Central memory CD4-positive, alpha-beta T cell (primary cell): ENCODE measurements at places on chromosomes 11 and 22.

DNA sequence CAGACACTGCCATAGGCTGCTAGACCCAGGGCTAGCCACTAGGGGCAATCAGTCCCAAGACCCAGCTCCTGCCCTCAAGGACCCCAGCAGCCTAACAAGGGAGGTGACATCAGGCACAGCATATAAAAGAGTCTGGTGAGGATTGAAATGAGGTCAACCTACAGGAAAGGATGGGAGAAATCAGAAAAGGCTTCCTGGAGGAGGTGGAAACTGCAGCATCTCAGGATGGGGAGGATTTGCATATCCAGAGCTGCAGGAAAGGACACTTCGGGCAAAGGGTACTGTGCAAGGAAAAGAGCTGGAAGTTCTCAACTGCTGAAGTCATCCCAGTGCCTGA, 2.9 kb upstream of the ARFGAP2 start:
- peak; percentile 19 for DNase-seq

DNA sequence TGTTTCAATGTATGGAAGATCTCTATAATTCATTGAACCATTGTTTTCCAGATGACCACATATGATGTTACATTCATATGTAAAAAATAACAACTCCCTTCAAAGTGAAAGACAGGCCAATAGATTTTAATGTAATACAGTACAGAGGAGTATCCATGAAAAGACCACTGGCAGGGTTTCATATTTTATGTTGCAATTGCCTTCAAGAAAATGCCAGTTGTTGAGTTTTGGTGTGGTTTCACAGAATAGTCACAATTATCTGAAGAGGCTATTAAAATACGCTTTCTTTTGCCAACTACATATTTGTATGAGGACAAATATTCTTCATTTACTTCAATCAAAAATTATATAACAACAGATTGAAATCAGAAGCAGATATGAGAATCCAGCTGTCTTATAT, 14.3 kb downstream of the AMOTL1 start:
- DNase-seq = no peak

DNA sequence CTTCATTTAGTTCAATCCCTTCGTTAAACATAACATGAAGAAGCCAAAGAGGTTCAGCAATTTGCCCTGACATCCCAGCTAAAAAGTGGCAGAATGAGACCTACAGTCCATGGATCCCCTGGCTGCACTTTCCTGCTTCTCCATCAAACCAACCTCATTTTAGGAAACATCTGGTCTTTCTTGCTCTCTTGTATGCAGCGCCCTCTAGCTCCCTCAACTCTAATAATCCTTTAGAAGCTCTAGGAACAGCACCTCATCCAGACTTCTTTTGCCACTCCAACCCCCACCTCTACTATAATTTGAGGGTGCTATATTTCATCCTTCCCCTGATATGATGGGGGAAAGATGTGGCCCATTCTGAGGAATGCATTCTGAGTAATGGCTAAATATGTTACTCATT, 7.4 kb downstream of the CNTF start:
- DNase-seq = no peak

- no peak for DNase-seq
These were observed 15.0 kb downstream of the MPPED1 start for GRCh38 chr22:43426816-43427215.

DNA sequence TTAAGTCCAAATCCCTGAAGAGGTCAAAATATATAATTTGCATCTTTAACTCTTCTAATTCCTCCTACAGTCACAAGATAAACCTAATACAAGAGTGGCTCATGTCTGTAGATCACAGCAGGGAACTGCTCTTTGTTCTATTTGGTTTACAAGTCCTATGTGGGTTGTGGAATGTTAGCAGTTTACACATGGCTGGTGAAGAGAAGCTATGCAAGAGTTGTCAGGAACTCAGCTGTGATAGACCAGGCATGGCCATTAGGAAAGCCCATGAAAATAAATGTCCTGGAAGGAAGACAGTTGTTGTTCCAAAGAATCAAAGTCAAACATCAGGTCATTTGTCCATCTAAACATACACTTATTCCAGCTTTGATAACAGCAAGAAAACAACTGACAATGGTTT, 312.4 kb upstream of the PITPNB start:
- no peak for DNase-seq

DNA sequence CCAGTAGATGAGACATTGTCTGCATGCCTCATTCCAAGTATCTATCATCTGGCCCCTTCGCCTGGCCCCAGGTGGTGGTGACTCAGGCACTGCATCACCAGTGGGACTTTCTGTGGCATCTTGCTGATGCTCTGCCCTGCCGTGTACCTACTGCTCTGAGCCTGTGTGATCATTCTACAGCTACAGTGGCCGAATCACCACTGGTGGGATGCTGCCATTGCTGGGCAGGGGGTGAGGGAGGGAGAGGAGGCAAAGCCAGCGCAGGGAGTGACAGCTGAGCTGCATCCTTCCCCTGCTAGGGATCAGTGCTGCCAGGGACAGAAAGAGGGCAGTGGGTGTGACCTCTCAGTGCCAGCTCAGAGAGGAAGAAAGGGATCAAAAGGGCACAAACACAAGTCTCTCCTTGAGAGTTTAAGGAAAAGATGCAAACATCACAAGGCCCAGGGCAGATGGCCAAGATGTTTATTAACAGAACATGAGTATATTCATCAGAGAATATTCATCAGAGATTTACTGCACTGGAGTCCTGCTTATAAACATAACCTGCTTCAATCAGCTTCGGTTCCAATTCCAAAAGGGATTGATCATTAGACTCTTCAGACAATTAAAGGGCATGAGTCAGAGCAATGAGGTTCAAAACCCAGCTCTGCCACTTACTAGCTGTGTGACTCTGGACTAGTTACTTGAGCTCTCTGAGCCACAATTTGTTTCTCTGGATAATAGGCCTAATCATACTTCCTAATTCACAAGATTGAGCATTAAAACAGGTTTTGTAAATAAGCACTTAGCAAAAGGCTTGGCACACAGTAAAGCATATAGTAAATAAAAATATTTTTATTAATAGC, 109.8 kb downstream of the NAT10 start:
- no peak for DNase-seq

DNA sequence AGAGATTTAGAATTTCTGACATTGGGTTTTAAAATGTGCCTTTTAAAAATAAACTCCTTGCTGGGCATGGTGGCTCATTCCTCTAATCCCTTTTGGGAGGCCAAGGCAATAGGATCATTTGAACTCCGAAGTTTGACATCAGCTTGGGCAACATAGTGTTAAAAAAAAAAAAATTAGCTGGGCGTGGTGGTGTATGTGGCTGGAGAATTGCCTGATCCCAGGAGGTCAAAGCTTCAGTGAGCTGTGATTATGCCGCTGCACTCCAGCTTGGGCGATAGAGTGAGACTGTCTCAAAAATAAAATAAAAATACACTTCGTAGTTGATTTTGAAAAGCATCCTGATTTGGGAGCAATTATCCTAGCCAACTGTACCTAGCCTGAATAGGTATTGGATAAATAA, 3.4 kb upstream of the APLP2 start:
- DNase-seq = no peak

GRCh38 chr22:20531404-20532201, 24.2 kb downstream of the MED15 start:
- DNase-seq = no peak

DNA sequence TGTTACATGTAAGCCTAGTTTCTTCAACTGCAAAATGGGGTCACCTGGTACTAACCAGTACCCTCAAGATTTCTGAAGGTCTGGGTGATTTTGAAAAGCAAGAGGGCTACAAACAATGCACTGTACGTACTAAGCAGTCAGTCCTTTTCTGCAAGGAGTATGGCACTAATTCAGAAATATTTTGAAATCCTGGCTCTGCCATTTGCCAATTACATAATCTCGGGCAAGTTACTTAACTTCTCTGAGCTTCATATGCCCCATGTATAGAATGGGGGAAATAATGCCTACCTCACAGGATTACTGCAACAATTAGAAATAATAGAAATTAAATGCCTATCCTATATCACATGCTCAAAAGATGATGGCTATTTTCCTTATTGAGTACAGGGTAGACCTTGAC, 60.7 kb upstream of the CCDC89 start:
- DNase-seq = no peak

DNA sequence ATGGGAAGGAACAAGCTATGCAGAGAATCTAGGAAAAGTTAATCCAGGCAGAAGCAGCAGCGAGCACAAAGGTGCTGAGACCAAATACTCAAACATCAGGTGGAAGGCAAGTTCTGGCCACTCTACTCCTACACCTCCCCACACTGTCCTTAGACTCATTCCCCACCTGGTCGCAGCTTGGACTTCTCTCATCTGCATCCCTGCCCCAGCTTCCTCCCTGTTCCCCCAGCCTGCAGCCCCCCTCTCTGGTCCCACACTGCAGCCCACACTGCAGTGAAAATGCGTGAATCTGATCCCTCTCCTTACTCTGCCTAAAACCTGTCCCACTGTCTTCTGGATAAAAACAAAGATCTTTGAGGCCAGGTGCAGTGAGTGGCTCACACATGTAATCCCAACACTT, 9.1 kb downstream of the TPBGL start:
- no peak for DNase-seq

DNA sequence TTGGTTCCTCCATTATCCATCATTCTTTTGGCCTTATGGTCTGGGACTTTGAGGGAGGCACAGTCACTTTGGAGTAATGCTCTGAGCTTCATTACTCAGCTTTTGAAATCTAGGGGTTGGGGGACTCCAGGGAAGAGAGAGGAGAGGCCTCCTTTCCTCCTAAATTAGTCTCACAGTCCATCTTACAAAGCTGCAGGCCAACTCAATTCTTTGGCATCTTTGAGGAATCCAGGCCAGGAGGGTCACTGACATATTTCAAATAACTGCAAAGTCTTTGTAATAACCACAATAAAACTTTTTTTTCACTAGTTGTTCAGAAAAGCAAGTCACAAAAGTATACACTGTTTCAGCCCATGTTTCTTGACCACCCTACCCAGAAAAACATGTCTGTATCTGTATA, 73.3 kb upstream of the FAR1 start:
- DNase-seq = no peak

DNA sequence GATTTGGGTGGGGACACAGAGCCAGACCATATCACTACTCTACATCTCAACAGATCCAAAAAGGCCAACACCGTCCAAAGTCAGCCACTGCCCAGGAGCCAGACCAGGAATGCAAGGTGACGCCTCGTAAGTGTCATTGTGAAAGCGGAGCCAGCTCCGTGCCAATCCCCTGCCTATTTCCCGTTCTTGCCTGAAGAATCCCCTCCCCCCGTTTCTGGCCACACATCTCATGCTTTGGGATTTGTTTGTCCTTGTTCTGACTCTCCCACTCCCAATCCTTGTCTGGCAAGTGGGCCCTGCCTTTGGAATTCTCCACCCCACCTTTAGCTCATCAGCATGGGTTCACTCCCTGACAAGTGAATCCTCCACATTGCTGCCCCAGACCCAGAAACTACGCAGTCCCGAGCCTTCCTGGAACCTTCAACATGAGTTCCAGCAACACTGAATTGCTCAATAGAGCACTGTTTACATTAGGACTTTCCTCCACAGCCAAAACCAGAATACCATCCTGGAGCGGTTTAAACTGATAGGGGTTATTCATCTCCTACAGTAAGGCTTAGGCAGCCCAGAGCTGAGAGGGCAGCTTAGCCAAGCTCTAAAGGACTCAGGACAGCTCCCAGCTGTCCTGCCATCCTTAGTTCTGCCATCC, 6.0 kb upstream of the SLC35C1 start:
- DNase-seq = no peak

DNA sequence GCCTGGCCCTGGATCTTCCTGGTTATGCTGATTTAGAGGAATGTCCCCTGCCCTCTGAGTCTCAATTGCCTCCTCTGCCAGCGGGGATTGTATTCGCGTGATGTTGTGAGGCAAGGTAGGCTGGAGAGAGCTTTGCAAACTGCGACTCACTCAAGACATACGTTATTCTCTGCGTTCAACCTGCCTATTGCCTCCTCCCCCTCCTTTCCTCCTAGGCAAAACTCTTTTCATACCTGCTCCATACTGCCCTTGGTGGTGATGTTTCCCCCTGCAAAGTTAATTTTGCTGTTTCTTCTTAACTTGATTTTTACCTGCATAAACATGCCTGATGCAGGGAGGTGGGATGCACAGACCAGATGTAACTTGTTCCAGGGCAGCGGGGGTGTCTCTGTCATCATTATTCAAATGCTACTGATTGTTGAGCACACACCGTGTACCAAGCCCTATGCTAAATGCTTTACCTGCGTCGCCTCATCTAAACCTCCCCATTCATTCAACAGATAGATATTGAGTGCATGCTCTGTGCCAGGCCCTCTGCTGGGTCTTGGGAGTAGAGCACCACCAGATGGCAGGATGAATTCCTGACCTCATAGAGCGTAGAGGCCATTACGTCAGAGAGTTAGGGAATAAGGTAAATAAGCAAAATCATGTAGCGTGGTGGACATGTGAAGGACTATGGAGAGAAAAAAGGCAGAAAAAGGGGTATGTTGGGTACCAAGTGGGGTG, 29.0 kb downstream of the SGSM1 start:
- DNase-seq = no peak

DNA sequence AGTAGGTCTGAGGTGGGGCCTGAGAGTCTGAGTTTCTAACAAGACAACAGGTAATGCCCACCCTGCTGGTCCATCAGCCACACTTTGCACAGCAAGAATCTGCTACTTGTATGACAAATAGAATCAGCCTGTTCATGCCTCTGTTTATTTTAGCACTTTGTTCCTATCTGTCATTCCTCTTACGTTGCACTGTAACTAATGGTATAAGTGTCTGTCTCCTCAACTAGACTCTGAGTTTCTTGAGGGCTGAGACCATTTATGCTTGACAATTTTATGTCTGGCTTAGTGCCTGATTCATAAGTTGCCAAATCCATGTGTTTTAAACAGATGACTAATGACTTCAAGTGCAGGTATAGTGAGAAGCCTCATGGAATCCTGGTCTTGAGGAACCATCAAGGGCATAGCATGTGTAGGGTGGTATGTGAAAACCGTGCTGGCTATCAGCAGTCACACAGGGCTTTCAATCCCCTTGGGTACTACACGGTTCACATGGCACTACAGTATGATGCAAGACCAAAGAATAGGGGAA, 209.7 kb downstream of the C11orf91 start:
- DNase-seq = no peak

- DNase-seq = no peak
These were observed 109.2 kb upstream of the MTMR2 start for GRCh38 chr11:96033095-96033494.

GRCh38 chr11:111406589-111406988, 27.5 kb upstream of the POU2AF1 start:
- no peak for DNase-seq

GRCh38 chr11:41497974-41498373, 38.5 kb upstream of the LRRC4C start:
- no peak for DNase-seq

GRCh38 chr11:70575396-70576060, 177.2 kb downstream of the CTTN start:
- DNase-seq = no peak

GRCh38 chr11:27207025-27207650, 155.9 kb downstream of the CCDC34 start:
- DNase-seq = no peak

GRCh38 chr11:80649186-80649585, 1208.4 kb upstream of the TENM4 start:
- DNase-seq = no peak

- no peak for DNase-seq
These were observed 11.3 kb downstream of the HTATIP2 start for GRCh38 chr11:20374741-20375300.

- DNase-seq = no peak
These were observed 63.8 kb upstream of the APOA1 start for GRCh38 chr11:116901211-116901610.

- DNase-seq = peak; percentile 17
These were observed 25.4 kb upstream of the SORL1 start for GRCh38 chr11:121426476-121427399.
